ENCODE measurements at places on chromosomes 13 and 19. TPM values are rescaled to one million over a fixed set of nuclear protein-coding genes. Genes with fewer than 3 reads are reported as not detected.

The SHISA7 gene
- total RNA-seq = 34.0 TPM

The KIRREL2 gene
- total RNA-seq = 0.81 TPM

The KLK3 gene
- total RNA-seq = not detected

The IFNL1 gene
- total RNA-seq = not detected

The DNAAF3 gene
- 0.42 TPM for total RNA-seq

The GTF2F1 gene
- 60.4 TPM for total RNA-seq

The KLK2 gene
- not detected for total RNA-seq

The SBK2 gene
- total RNA-seq = not detected

The SHC2 gene
- 66.2 TPM for total RNA-seq

The SCAMP4 gene
- 65.5 TPM for total RNA-seq

The CGB2 gene
- total RNA-seq = not detected

The S1PR2 gene
- total RNA-seq = 3.4 TPM

The CASP14 gene
- total RNA-seq = not detected

The KIR2DL3 gene
- not detected for total RNA-seq

The APC2 gene
- 146 TPM for total RNA-seq

The TGFBR3L gene
- 20.0 TPM for total RNA-seq

The ACP7 gene
- 0.31 TPM for total RNA-seq

The FFAR2 gene
- not detected for total RNA-seq

The VN1R2 gene
- total RNA-seq = not detected

The CEACAM4 gene
- total RNA-seq = not detected

The IGLON5 gene
- total RNA-seq = 23.6 TPM

The SYNE4 gene
- 1.9 TPM for total RNA-seq

The IL17D gene
- total RNA-seq = 41.2 TPM

The ZNF682 gene
- 11.0 TPM for total RNA-seq

The GARIN5A gene
- total RNA-seq = 9.8 TPM

The PCSK4 gene
- 16.6 TPM for total RNA-seq

The WDR88 gene
- total RNA-seq = not detected

The CEACAM20 gene
- total RNA-seq = not detected
